ENCODE measurements at places on chromosomes 16 and 17. TPM values are rescaled to one million over a fixed set of nuclear protein-coding genes. Genes with fewer than 3 reads are reported as not detected.

KRT33B gene
- not detected for total RNA-seq

EPX gene
- total RNA-seq, result not detected

KAT8 gene
- total RNA-seq, result 21.0 TPM

MMP25 gene
- total RNA-seq, result not detected

HOXB6 gene
- total RNA-seq, result not detected

HOXB1 gene
- total RNA-seq, result not detected

TBC1D26 gene
- not detected for total RNA-seq

RGS9 gene
- 2.2 TPM for total RNA-seq

Data from cardiac ventricle fibroblast (primary cell).